ENCODE measurements at places on chromosomes 1 and 21. TPM values are rescaled to one million over a fixed set of nuclear protein-coding genes. Genes with fewer than 3 reads are reported as not detected.

PYHIN1 gene
- not detected for total RNA-seq

DNA sequence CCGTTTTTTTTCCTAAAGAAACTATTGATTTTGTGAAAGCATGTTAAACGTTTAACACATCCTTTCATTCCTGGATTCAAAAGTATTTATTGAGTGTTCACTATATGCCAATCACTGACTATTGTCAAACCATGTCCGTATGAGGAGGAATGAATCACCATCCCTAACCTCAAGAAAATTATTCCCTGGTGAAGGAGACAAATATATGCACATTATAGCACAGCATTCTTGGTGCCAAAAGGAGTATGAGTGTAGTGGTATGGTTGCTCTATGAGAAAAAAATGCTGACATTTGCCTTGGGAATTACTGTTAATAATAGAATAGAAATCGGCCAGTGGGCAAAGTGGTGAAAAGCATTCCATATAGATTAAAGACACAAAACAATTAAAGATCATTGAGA, 1390.1 kb downstream of the MRPL39 start:
- DNase-seq: no peak

- peak; percentile 72 for DNase-seq
Measured at GRCh38 chr1:150876119-150876454, 312 bp downstream of the ARNT start.

GRCh38 chr1:58442114-58442513, 104.4 kb downstream of the OMA1 start:
- no peak for DNase-seq

DNA sequence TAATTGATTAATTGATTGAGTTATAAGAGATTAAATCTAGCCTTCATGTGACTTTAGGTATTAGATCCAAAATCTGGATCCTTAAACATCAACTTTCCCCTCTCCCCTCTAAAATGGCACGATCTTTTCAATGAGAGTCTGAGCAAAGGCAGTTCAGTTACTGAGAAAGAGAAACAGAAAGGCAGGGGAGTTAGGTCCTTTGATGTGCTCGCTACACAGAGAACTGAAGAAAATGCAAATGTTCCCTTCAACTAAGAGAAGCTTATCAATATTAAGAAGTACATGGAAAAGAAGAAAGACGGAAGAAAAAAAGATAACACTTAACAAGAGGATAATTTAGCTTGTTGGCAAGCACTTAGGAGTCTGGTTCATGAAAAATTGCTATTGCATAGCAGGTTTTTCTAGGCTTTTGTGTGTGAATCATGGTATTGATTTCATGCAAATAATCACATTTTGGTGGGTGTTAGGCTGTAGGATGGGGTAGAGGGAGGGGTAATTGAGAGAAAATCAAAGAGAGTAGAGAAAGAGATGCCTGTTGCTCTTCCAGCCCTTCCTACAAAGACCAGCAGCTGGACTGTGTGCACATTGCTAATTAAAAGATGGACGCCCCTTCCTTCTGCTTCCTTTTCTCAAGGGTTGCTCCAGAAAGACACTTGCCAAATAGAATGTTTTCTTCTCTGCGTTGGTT, 307.6 kb upstream of the PLXNA2 start:
- DNase-seq: no peak

CAMK2N1 gene
- 2.9 TPM for total RNA-seq

NHLH1 gene
- not detected for total RNA-seq

GRCh38 chr1:92066321-92066720, 8.9 kb downstream of the SETSIP start:
- no peak for DNase-seq

DNA sequence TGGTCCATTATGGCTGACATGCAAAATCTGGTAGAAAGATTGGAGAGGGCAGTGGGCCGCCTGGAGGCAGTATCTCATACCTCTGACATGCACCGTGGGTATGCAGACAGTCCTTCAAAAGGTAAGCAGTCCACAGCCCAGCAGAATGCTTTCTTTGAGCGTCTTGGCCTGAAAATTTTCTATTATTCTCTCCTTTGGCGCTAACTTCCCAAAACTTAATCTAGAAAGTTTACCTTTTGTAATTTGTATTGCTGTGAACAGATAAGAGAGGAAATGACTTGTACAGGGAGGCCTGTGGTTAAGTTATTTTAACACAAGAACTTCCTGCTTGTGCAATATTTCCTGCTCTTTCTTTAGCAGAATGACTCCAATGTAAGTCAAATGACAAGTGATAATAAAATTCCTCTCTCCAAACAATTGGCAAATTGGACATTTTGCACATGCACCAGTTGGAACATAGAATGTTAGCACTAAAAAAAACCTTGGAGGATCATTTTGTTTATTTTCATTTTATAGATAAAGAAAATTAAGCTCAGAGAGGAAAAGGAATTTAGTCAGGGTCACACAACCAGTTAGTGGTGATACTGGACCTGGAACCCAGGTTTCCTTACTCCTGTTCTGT, 18.9 kb downstream of the CAP1 start:
- DNase-seq: peak; percentile 64

- DNase-seq: no peak
Measured at GRCh38 chr1:180590889-180591288, 32.1 kb downstream of the OVAAL start.

DNA sequence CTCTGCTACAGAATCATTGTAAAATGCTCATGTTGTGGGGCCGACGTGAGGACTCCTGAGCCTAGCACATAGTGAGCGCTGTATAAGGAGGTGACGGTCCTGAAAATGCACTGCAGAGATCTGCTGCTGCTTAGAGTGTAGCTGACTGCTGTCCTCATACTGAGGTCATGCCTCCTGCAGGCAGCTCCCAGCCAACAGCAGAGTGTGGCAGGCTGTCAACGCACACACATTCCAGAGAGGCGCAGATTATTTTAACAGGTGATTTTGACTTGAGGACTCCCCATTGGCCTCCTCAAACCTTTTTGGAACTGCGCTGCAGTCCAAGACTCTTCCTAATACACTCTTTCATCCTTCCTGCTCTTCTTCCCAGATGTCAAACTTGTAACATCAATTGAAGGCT, 119.8 kb upstream of the KCNJ6 start:
- no peak for DNase-seq

- DNase-seq: peak; percentile 90
Measured at GRCh38 chr1:178684542-178685000, 40.5 kb upstream of the RALGPS2 start.

GRCh38 chr1:56578138-56578962, 1.0 kb downstream of the PLPP3 start:
- peak; percentile 15 for DNase-seq

LCE1C gene
- not detected for total RNA-seq

DNA sequence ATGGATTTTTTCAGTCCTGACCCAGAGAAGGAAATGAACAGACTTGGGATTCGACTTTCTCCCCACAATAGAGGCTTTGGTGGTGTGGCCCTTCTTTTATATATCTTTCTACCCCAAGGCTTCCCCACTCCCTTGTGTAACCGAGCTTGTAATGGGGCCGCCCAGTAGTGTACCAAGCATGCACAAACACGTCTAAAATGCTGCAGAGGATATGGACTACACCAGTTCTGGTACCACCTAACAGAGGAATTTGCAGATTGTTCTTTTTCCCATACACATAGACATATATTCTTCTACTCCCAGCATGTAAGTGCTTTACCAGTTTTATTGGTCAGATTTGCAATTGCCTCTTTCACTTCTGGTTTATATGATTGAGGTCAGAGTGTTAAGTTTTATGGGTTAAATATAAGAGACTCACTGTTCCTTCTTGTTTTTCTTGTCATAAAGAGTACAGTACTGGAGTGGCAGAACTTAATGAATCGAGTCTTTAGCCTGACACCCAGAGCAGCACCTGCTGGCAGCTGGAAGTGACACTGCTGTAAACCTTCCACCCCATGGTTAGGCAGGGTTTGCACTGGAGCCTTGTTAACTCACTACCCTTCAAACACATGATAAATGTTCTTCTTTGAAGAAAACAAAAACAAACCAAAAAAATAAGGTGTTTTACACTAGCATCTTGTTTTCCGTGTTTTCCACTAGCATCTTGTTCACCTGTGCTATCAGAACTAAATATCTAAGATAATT, 198.6 kb downstream of the PTPRC start:
- no peak for DNase-seq

GRCh38 chr1:100053727-100054126, 79.0 kb downstream of the SASS6 start:
- DNase-seq: no peak

GRCh38 chr1:75519651-75520427, 91.1 kb downstream of the SLC44A5 start:
- no peak for DNase-seq

- DNase-seq: peak; percentile 36
Measured at GRCh38 chr1:204842892-204843291, 27.8 kb upstream of the NFASC start.

GRCh38 chr1:26772687-26773086, 15.1 kb upstream of the PIGV start:
- DNase-seq: peak; percentile 90

DNA sequence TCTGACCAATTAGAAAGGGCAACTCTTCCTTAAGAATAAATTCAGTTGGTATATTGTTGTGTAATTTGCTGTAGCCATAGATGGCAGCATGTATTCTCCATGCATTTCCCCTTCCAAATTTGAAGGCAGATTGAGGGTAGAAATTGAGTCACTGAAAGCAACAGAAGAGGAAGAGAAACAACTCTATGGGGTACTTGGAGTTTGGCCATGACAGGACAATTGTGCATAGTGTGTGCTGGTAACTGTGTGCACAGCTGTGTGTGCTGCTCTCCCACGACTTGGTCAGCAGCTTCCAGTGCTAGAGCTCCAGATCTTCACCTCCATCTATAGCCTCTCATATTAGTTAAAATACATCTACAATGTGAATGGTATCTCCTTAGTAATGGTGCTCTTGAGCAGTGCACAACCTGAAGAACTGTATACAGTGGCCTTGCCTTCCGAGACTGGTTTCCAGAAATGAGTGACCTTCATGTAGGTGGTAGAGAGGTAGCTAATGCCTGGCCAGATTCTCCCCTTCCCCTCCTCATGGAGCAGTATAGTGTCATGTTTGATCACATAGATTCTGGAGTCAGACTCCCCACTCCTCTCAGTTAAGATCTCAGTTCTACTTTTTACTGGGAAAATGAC, 882 bp upstream of the FCAMR start:
- no peak for DNase-seq

SLC6A9 gene
- total RNA-seq: 0.40 TPM

GRCh38 chr1:15120251-15120945, 33.1 kb upstream of the TMEM51 start:
- no peak for DNase-seq

EMC1 gene
- total RNA-seq: 35.8 TPM

HRNR gene
- not detected for total RNA-seq

DNA sequence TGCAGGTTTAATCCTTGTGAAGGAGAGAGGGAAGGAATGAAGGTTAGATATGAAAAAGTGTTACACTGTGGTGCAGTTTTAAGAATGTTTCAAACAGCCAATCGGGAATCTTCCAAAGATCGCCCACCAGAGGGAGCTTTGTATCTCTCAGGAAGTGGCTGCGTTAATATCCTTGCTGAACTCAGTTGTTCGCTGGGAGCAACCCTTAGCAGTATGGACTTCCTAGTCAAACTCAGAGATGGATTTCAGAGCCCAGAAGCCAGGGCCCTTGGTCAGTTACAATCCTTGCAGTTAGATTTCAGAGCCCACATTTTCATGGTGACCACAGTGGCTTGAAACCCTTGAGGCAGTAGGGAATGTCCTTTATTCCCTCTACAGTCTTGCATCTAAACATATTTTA, 136.2 kb downstream of the NTNG1 start:
- peak; percentile 4 for DNase-seq

NHLH2 gene
- 0.07 TPM for total RNA-seq

DNA sequence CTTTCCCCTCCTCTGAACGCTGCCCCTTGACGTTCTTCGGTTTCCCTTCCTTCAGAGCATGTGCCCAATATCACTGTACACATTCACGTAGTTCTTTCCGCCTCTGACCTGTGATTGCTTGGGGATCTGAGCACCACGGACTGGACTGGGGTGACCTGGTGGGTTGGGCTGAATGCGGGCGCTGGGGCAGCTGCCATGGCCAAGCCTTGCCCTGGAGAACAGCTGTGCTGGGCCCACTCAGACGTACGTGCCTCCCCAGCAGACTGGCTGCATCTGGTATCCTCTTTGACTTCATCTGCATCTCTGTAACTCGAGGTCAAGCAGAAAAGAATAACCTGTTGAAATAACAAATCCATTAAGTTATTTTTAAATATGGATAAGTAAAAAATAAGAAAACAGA, 35.1 kb upstream of the DISC1 start:
- no peak for DNase-seq

DNA sequence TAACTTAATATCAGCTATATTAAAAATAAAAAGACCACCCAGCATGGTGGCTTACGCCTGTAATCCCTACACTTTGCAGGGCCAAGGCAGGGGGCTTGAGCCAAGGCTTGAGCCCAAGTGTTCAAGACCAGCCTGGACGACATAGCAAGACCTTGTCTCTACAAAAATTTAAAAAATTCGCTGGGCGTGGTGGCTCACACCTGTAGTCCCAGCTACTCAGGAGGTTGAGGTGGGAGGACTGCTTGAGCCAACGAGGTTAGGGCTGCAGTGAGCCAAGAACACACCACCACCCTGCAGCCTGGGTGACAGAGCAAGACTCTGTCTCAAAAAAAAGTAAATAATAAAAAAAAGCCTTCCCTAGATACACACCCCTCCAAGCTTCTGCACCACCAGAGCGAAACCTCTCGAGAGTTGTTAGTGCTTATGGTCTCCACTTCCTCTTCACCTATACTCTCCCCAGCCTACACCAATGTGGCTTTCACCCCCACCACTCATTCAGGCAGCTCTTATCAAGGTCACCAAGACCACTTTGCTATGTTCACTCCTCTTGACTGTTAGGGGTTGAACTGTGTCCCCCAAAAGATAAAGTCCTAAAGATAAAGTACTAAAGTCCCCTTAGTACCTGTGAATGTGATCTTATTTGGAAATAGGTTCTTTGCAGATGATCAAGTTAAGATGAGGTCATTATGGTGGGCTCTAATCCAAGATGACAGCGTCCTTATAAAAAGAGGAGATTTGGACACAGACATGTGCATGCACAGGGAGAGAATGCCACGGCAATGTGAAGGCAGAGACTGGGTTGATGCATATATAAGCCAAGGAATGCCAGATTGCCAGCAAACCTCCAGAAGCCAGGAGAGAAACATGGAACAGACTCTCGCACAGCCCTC, 6.8 kb upstream of the PPP1R15B start:
- DNase-seq: peak; percentile 30

DNA sequence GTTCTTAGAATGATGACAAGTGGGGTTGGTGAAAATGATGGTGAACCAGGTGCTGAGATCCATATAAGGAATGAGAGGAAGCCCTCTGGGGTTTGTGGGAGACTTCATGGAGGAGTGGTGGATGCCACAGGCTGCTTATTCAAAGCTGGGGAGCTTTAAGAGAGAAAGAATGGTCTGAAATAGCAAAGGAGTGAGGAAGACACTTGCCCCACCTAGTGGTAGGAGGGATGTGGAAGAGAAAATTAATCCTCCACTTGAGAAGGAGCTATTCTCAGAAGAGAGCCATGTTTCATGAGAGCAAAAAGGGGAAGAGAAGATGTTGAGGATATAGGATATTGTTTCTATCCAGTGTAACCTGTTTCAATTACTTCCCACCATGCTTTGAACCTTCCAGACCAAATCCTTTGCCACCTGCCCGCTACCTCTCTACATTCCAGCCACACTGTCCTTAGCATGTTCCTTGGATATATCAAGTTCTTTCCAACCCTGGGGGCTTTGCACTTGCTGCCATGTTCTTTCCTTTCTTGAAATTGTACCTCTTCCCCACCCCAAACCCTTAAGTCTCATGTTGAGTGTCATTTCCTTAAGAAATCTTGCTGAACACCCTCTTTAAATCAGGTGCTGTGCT, 19.6 kb upstream of the ZNF648 start:
- peak; percentile 45 for DNase-seq
